ENCODE measurements at places on chromosomes 12 and 14.

DNA sequence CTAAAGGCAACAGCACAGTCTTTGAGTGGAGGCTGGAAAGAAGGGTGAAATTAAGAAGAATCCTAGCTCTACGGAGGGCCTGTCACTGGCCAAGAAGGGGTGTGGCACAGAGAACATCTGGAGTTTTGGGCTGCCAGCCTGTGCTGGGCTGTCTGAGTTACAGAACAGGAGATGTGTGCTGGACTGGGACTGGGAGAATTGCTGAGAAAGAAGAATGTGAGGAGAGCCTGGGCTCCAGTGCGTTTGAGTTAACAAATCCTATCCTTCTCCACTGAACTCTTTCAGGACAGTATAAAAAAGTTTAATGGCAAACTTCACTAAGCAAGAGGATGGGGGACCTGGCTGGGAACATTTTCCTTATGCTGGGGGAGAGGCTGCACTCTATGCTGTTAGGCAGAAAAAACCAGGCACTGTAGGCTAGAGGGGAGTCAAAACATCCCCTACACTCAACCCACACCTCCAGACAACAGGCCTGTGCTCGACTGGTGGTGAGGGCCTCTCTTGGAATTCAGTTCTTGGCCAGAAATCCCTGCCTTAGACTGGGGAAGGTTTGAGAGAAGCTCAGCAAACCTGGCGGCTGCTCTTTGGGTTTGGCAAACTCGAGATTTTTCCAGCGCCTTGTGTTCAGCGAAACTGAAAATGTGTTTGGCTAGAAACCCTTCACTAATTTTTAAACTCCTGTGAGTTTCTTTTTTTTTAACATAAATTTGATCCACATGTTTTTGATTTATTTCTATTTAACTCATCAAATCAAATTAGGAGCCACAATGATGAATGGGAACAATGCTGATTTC is 217.3 kb downstream of the MON2 start:
- DNase-seq, result no peak

- no peak for DNase-seq
These were observed 37.0 kb downstream of the CCDC91 start for GRCh38 chr12:28227251-28227650.

DNA sequence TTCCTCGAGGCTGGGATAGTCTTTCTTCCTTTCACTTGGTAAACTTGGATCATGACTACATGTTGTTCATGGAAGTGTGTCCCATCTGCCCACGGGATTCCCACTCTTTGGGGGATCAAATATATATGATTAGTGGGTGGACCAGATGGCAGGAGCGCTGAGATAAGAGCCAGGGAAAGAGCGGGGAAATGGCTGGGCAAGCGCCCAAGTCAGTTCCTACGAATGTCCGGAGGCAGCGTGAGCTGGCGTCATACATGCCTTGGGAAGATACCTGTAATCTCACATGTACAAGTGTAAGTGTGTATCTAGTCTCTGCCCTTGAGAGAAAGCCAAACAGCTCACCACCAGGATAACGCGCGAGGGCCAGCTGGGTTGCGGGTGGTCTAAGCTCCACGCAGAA is 62.3 kb downstream of the FZD10 start:
- DNase-seq, result no peak

DNA sequence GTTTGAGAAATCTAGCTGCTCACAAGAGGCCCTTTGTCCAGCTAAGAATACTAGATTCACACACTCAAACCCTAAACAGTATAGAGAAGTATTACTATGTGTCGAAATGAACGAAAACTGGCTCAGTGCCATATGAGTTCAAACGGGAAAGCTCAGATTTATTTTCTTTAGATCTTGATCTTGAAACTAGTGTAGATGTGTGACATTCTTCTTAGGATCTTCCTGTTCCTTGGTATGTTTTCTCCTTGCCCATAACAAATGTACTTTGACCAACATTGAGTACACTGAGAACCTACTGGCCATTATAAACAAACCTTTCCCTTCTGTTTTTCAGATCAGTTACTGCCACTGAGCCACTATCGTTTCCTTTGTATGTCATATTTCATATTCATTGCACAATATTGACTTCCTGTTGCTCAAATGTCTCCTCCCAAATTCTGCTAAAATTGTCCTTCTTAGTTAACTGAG is 21.3 kb downstream of the MYBPC1 start:
- no peak for DNase-seq

DNA sequence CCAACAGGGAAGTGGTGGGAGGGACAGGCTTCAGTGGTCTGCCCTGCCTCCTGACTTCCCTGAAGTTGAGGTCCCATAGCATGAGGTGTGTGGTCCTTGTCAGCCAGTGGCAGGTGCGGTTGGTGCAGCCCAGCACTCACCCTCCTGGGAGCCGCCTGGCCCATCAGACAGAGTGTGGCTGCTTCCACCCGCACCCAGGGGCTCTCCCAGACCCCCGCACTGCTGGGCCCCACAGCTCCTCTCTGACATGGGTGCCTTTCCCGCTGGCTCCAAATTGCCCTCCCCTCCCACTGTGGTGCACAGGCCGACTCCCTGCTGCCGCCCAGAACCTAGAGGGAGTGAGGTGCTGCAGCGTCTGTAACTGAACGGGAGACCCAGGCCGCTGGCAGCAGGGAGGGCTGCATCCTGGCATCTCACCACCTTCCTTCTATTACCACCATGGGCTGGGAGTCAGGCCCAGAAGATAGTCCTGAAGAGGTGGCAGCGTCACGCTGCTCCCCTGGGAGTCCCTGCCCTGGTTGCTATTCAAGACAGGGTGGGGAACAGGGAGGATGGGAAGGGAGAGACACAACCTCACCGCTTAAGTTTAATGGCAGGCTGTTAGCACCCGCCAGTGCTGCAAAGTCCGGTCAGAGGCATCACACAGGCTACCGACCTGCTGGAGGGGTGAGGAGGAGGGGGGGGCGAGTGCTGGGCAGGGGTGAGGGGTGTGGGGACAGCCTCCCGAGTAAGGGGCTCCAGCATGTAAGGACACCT is 180.6 kb upstream of the PRMT8 start:
- DNase-seq, result no peak

DNA sequence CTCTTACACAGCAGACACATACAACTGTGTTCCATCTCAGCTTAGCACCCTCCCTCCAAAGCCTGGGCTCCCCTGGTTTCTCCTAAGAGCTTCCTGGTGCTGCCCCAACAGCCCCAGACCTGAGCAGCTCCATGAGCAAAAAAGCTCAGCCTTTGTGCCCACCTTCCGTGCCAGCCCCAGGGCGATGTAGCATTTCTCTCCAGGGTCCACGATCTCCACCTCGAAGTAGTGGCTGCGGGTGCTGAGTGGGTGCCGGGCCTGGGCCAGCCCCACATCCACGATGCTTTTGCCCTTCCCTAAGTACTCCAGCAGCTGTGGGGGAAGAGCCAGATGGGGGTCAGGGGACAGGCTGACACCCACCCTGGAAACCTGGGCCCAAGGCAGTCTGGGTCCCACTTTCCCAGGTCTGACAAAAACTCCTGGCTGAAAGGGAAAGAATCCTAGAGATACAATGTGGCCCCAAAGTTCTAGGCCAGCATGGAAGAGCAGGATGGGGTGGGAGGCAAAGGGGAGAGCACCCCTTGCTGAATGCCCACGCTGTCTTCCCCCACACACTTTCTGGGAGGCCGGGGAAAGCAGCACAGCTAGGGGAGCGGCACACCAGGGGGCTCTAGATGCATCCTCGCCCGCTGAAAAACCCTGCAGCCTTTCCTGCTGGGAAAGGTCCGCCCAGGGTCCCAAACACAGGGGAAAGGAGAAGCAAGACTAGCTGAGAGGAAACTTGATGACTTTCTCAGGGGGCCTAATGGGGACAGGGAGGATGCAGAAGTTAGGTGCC is 11.0 kb downstream of the SPRYD3 start:
- DNase-seq, result no peak
